ENCODE measurements at places on chromosomes 1 and 21.

DNA sequence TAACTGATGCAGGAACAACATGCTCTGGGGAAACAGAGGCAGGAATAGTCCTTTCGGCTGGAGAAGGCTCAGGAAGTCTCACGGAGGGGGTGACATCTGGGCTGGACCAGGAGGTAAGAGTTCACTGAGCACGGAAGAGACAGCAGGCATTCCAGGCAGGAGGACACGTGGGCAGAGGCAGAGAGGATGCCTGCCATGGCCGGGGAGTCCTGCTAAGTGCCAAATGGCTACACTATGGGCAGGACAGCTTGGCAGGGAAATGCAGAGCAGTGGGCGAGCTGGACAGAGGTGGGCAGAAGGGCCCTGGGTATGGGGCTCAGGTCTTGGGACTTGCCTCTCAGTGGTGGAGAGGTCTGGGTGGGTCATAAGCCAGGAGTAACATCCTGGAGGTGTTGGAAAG lies 17.6 kb downstream of the ALDH4A1 start:
- no peak for DNase-seq

DNA sequence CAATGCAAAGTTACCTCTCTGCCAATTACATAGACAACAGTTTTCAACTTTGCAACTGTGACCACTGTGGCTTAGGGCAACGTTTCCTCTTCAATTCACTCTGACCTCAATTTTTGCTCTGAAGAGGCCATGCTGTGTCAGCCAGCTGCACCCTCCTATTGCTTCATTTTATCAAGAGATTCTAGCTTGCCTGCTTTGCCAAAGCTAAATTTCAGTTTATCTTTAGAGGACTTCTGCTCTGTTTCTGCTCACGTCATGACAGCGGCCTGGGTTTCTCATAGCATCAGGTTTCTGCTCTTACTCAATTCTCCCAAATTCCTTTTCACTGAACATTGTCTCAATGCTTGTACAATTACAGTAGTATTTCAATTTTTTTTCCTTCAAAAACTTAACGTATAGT lies 154.6 kb downstream of the PLA2G4A start:
- DNase-seq, result no peak

DNA sequence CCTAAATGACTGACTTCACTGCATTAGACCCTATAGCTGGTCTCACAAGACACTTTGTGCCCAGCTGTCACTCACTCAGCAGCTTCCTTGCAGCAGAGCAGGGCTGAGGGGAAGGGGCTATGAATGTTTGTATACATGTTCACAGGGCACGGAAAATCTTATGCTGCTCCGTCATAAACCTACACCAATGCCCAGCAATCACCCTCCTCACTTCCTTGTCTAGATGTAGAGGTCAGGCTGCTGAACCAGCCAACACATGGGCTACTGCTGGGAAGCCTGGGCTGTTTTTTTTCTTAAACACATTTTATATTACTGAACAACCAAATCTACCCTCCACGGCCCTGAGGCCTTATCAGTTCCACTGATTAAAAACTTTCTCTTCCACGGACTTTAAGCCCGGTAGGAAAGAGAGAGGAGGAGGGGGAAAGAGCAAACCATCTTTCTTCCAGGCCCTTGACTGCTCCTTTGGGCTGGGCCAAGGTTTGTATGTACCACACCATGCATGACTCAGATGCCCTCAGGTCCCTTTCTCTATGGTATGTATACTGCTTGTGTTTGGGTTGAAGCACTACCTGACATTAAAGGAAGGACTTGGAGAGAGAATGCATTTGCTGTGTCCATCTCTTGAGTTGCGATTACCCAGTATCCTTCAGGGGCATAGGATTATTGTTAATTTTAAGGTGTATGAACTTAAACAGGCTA lies 12.7 kb downstream of the MTFR1L start:
- DNase-seq, result peak; percentile 83

- DNase-seq, result no peak
Measured at GRCh38 chr1:55197099-55197498, 18.1 kb downstream of the USP24 start.

DNA sequence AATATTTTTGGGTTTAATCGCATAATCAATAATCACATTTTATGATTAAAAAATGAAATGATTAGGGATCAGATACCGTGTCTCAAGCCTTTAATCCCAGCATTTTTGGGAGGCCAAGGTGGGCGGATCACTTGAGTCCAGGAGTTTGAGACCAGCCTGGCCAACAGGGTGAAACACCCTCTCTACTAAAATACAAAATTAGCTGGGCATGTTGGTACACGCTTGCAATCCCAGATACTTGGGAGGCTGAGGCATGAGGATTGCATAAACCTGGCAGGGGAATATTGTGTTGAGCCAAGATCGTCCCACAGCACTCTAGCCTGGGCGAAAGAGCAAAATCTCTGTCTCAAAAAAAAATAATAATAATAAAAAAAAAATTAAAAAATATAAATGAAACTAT lies 1581.4 kb downstream of the KCNT2 start:
- DNase-seq, result peak; percentile 14

- DNase-seq, result no peak
Measured at GRCh38 chr1:59096501-59096900, 200.4 kb upstream of the FGGY start.

DNA sequence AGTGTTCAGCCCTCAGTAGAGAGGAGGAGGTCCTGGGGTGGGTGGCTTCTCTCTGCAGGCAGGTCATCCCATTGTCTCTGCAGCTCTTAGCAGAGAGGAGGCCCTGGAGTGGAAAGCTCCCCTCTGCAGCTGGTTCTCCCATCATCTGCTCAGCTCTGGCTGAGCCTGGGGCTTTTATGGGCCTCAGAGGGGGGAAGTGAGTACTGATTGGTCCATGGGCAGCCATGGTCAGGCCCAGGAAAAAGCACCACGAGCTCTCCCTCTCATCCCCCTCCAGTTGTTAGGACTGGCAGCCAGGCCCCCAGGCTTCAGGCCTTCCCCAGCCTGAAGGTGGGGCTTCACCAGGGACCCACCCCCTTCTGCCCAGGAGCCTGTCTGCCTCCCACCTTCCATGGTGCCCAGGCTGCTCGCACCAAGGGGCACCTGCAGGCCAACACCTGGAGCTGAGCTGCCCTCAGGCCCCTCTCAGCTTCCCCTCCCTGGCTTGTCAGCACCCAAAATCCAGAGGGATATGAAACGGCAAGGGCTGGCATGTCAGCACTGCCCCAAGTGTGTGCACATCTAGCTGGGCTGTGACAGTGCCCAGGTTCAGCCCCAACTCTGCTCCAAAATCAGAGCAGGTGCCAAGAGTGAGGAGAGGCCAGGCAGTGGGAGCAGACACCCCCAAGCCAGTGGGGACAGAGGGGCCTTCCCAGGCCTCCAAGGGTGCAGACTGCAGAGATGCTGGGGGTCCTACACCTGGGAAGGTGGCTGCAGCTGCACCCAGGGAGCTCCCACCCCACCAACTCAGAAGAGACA lies 449.0 kb downstream of the MATN1 start:
- no peak for DNase-seq

DNA sequence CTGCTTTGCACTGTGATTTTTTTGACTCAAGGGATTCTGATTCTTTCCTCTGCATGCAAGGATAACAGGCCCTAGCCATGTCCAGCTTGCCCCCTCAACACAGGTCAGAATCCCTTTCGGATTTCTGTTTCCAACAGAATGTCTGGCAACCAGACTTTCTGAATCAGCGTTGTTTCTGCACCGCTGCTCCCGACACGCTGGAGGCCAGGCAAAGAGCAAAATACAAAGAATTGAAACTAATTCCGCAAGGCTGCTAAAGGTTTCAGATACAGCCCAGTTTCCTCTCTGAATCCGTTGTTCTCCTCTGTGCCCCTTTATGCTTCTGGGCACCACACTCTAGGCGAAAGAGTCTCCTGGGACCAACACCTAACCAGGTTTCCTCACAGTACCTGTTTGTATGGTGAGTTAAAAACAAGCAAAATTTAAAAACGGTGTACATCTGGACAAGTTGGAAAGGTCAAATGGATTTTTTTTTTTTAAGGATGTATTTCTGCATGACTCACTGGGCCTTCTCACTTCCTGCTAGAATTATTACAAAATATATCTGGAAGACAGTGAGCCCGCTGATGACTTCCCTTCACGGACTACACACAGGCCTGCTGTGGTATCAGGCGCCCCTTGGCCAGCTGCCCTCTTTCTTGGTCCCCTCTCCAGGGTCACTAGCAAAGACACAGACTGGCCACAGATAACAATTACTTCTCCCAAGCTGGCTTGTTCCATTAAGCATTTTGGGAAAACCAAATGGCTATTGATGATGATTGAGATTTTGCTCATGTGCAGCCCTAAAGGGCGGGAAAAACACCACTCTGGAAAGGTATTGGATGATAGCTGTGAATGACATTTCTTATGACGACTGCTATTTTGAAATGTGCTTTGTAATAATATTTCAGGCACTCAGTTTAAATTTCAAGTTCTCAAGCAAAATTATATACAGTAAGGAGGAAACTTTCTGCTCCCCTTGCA lies 118.3 kb downstream of the TGFB2 start:
- peak; percentile 63 for DNase-seq

DNA sequence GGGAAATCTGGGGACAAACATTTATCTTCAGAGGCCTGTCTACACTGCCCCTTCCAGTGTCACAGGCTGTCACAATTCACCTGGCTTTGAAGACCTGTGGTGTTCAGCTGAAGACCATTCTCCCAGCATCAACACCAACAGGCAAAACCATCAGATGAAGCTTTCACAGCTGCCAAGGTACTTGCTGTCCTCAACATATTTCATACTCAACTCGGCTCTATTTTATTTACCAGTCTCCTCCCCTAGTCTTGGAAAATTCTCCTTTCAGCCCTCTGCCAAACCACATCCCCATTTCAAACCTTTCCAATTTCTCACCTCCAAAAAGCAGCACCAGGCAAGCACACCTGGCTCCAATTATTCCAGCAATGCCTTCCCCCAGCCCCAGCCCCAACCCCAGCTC lies 108.8 kb downstream of the TGFBR3 start:
- no peak for DNase-seq

GRCh38 chr1:219676012-219676765 lies 63.3 kb upstream of the ZC3H11B start:
- DNase-seq, result peak; percentile 55

DNA sequence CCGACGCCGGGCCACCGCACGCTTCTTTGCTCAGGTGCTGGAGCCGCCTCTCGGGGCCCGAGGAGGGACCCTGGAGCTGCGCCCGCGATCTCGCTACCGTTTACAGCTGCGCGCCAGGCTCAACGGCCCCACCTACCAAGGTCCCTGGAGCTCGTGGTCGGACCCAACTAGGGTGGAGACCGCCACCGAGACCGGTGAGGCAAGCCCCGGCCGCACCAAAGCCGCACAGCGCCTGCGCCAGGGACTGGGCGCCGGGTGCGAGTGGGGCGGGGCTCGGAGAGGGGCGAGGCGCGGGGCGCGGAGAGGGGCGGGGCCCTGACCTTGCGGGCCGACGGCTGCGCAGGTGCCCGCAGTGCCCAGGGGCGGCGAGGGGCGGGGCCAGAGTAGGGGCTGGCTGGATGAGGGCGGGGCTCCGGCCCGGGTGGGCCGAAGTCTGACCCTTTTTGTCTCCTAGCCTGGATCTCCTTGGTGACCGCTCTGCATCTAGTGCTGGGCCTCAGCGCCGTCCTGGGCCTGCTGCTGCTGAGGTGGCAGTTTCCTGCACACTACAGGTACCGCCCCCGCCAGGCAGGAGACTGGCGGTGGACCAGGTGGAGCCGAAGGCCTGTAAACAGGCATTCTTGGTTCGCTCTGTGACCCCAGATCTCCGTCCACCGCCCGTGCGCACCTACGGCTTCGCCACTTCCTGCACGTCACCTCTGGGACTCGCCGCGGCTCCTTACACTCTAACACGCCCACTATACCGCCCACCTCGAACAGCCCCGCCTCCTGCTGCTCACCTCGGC lies 9.8 kb upstream of the CDC20 start:
- DNase-seq, result peak; percentile 75

GRCh38 chr1:201707656-201708055 lies 121.3 kb upstream of the IPO9 start:
- DNase-seq, result no peak

DNA sequence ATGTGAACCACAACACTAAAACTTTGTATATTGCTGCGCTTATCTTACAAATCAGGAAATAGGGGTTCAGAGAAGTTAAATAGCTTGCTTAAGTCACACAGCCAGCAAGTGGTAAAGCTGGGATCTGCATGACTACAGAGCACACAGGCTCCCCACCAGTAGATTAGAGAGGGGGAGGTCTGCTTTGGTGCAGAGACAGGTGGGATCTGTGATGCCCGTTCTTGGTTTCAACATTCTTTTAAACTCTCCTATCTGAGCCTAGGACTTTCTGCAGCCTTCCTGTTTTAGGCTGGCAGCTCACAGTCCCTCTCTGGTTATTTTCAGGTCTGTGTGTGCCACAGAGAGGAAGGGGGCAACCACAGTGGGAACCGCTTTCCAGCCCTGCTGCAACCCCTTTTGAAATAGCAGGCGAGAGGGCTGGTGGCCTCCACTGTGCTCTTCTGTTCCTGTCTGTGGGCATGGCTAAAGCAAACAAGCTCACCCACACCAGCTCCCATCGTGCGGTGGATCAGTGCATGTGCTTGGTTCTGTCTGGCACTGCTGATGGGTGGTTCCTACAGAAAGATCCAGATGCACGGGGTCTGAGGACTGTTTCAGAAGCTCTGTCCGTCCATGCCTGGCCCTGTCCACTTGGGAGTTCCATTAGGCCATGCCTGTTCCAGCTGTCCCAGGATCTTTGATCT lies 1.7 kb upstream of the IL6R start:
- no peak for DNase-seq

DNA sequence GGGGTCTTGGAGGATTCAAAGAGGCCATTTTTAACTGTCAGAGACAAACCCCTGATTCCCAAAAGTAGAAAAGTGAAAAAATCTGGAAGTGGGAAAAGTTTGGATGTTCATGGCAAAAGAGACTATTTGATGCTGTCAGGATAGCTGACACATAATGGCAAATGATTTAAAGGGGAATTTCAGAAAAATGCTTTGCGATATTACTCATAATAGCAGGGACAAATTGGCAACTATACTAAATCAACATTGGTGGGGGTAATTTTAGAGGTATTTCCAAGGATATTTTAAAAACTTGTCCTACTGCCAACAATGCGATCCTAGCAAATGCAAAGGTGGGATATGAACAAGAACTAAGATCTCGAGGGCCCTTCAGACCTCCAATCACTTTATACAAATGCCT lies 5.3 kb upstream of the GSTM4 start:
- DNase-seq, result no peak

DNA sequence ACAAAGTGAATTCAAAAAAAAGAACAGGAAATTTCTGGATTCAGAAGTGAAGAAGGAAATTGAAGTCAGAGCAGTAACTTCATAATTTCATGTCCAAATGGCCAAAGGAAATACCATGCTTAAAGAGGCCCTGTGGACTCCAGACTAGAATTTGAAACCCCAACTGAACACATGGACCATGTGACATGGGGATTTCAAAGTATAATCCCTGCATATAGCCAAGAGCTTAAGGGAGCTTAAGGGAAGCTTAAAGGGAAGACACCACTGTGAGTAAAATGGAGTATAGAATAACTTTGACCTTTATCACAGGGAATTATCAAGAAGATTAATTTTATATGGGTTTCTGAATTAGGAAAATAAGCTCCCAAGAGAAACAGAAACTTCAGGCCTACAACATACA lies 241.8 kb upstream of the POGK start:
- DNase-seq, result no peak

- DNase-seq, result no peak
Measured at GRCh38 chr21:42618707-42619102, 34.7 kb upstream of the PDE9A start.

GRCh38 chr1:208928349-208929010 lies 655.0 kb upstream of the CAMK1G start:
- no peak for DNase-seq
